ENCODE measurements at places on chromosomes 16 and 17. TPM values are rescaled to one million over a fixed set of nuclear protein-coding genes. Genes with fewer than 3 reads are reported as not detected.

The CCDC200 gene
- total RNA-seq = not detected

GRCh38 chr17:42078396-42079043, 19.8 kb downstream of the ZNF385C start:
- DNase-seq = no peak
- no peak overlapping the region for H3K27ac ChIP-seq
- H3K4me3 ChIP-seq = no peak overlapping the region
- peaks cover 25% of the 10 kb centered on the region for H3K27me3 ChIP-seq
- H3K36me3 ChIP-seq = no peaks in the 10 kb centered on the region

DNA sequence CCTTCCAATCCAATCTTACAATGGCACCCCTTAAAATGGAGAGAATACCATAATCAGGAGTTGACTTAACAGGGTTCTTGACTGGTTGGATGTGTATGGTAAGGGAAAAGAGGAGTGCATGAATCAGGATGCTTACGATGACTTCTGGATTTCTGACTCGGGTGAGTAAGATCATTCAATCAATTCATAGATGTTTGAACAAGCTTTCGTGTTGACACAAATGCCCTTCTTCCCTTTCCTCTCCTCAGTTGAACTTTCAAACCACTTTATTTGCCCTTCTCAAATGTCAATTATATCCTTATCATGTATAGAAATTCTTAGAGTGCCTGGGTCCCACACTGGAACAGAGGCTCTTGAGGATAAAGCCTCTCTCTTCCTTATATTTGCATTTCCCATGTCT, 25.9 kb downstream of the ABCC12 start:
- H3K27ac ChIP-seq = no peak overlapping the region
- H3K36me3 ChIP-seq = no peaks in the 10 kb centered on the region
- DNase-seq = no peak
- peaks cover 38% of the 10 kb centered on the region for H3K4me1 ChIP-seq

GRCh38 chr16:67391424-67392300, 1.6 kb downstream of the TPPP3 start:
- H3K27me3 ChIP-seq = peaks cover 19% of the 10 kb centered on the region
- H3K4me1 ChIP-seq = peaks cover 56% of the 10 kb centered on the region
- peak overlapping the region; percentile 66 for H3K4me3 ChIP-seq
- no peak for DNase-seq

- H3K27me3 ChIP-seq = peaks cover 46% of the 10 kb centered on the region
- H3K4me1 ChIP-seq = peaks cover 26% of the 10 kb centered on the region
- no peak overlapping the region for H3K27ac ChIP-seq
- no peak for DNase-seq
Observed at GRCh38 chr16:2782583-2783351, 4.6 kb downstream of the PRSS33 start.

DNA sequence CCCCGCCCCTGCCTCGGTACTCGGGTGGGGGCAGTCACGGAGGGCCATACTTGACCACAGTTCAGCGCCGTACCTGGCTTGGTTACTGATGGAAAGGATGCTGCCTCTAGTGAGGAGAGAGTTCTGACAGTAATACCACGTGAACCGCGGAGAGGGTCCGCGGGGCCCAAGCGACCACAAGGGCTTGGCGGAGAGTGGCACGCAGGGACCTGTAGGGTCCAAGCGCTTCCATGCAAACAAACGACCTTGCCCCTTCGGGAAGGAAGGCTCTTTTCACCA, 9.2 kb downstream of the KDM6B start:
- H3K36me3 ChIP-seq = peaks cover 25% of the 10 kb centered on the region
- H3K4me1 ChIP-seq = peaks cover 79% of the 10 kb centered on the region
- no peaks in the 10 kb centered on the region for H3K27me3 ChIP-seq
- H3K4me3 ChIP-seq = peak overlapping the region; percentile 80
- DNase-seq = no peak

The RNF112 gene
- total RNA-seq = 1.6 TPM

- DNase-seq = no peak
- H3K4me3 ChIP-seq = no peak overlapping the region
- H3K36me3 ChIP-seq = no peaks in the 10 kb centered on the region
- no peak overlapping the region for H3K27ac ChIP-seq
- no peaks in the 10 kb centered on the region for H3K27me3 ChIP-seq
Observed at GRCh38 chr16:5000573-5001001, 33.1 kb downstream of the NAGPA start.

The ATP1B2 gene
- 2.8 TPM for total RNA-seq

GRCh38 chr17:74836191-74836590, 23.5 kb downstream of the GRIN2C start:
- no peak overlapping the region for H3K27ac ChIP-seq
- no peak for DNase-seq
- H3K4me3 ChIP-seq = no peak overlapping the region
- H3K36me3 ChIP-seq = peaks cover 6% of the 10 kb centered on the region

GRCh38 chr17:68425979-68426378, 31.3 kb downstream of the WIPI1 start:
- no peaks in the 10 kb centered on the region for H3K27me3 ChIP-seq
- H3K4me3 ChIP-seq = no peak overlapping the region
- H3K27ac ChIP-seq = no peak overlapping the region
- DNase-seq = no peak
- peaks cover 100% of the 10 kb centered on the region for H3K36me3 ChIP-seq

DNA sequence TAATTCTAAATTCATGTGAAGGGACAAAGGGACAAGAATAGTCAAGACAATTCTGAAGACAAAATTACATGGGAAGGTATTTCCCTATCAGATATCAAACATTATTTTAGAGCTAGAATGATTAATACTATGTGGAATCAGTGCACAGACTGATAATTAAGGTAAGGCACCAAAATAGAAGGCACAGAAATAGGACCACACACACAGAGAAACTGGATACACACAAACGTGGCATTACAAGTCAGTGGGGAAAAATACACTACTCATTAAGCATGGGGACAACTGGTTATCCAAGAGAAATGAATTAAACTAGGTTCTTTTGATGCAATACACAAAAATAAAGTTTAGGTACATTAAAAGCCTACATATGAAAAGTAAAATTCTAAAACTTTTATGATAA, 132.8 kb upstream of the NETO2 start:
- H3K27me3 ChIP-seq = no peaks in the 10 kb centered on the region
- DNase-seq = no peak
- H3K4me3 ChIP-seq = no peak overlapping the region
- peaks cover 8% of the 10 kb centered on the region for H3K4me1 ChIP-seq
- no peak overlapping the region for H3K27ac ChIP-seq

GRCh38 chr17:78040440-78041385, 82.2 kb downstream of the TNRC6C start:
- peaks cover 69% of the 10 kb centered on the region for H3K4me1 ChIP-seq
- peak; percentile 63 for DNase-seq
- H3K36me3 ChIP-seq = peaks cover 16% of the 10 kb centered on the region
- peak overlapping the region; percentile 69 for H3K4me3 ChIP-seq
- peak overlapping the region; percentile 95 for H3K27ac ChIP-seq
- no peaks in the 10 kb centered on the region for H3K27me3 ChIP-seq

The PRKCB gene
- 1.6 TPM for total RNA-seq

GRCh38 chr16:55730115-55730514, 74.3 kb downstream of the SLC6A2 start:
- H3K4me1 ChIP-seq = no peaks in the 10 kb centered on the region
- H3K4me3 ChIP-seq = no peak overlapping the region
- H3K36me3 ChIP-seq = no peaks in the 10 kb centered on the region

GRCh38 chr17:44968225-44969143, at the start of gene C1QL1:
TSS of gene C1QL1 (minus strand) at chr17:44968303. CDS start at chr17:44968048, 255 bp downstream.
- peak; percentile 94 for DNase-seq
- H3K27ac ChIP-seq = no peak within 1 kb of the TSS
- H3K4me1 ChIP-seq = peaks cover 36% of the 10 kb centered on the region
- no peaks in the 10 kb centered on the region for H3K36me3 ChIP-seq
- H3K4me3 ChIP-seq = peak within 1 kb of the TSS; percentile 67

DNA sequence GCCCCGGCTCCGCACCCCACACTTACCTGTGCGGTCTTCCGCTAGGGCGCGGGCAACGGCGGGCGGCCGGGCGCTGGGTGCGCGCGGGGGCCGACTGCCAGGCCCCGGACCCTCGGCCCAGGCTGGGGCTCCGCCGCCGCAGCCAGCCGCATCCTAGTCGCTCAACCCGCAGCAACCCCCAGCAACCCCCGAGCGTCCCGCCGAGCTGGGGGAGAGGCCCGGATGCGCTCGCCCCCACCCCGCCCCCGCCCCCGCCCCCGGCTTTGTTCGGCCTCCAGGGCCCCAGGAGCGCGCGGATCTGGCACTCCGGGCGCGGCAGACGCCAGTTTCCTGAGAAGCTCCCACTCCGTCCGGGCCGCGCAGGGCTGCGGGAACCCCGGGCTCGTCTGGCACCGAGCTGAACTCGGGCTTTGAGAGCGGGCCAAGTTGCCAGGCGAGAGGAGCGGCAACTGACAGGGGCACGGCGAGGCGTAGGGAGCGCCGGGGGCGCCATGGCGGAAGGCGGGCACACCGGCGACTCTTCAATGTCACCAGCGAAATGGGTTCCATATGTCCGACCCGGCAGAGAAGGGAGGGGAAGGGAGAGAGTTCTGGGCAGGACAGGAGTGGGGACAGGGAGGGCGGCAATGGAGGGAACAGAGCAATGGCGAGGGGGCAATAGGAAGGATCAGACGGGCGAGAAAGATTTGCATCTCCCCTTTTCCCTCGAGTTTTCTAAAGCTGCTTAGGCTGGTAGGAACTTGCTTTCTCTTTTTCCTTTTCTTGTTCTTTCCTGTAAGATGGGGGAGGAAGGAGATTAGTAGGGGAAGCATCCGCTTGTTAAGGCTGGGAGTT, 13.7 kb downstream of the HOXB4 start:
- H3K36me3 ChIP-seq = no peaks in the 10 kb centered on the region
- H3K27ac ChIP-seq = peak overlapping the region; percentile 66
- H3K4me3 ChIP-seq = peak overlapping the region; percentile 61
- H3K27me3 ChIP-seq = peaks cover 99% of the 10 kb centered on the region
- no peak for DNase-seq
- H3K4me1 ChIP-seq = peaks cover 27% of the 10 kb centered on the region

DNA sequence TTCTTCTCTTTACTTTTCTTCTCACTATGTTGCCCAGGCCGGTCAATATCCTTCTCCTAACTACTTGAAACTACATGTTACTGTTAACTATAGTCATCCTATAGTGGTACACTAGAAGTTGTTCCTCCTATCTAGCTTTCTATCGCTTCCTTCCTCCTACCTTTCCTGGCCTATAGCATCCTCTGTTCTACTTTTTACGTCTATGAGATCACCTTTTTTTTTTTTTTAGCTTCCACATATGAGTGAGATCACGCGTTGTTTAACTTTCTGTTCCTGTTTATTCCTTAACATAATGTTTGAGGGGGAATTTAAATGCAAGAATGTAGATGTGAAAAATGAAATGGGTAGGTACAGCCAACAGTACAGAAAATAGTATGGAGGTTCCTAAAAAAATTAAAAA, 30.5 kb upstream of the YPEL2 start:
- no peaks in the 10 kb centered on the region for H3K27me3 ChIP-seq
- no peak overlapping the region for H3K4me3 ChIP-seq
- no peaks in the 10 kb centered on the region for H3K4me1 ChIP-seq
- DNase-seq = no peak

DNA sequence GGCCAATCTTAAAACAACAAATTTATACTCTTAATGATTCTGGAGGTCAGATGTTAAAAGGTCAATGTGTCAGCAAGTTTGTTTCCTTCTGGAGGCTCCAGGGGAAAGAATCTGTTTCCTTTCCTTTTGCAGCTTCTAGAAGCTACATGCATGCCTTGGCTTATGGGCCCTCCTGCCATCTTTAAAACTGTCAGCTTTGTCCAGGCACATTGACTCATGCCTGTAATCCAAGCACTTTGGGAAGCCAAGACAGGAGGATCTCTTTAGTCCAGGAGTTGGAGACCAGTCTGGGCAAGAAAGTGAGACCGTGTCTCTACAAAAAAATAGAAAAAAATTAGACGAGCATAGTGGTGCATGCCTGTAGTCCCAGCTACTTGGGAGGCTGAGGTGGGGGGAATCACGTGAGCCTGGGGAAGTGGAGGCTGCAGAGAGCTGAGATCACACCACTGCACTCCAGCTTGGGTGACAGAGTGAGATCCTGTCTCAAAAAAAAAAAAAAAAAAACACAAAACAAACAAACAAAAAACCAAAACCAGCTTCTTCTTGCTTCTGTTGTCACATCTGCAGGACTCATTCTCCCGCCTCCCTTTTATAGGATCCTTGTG, 58.3 kb downstream of the NOS2 start:
- no peak for DNase-seq
- H3K27ac ChIP-seq = no peak overlapping the region

The CRHR1 gene
- total RNA-seq = not detected
